Esophagus mucosa (tissue), 1 donor: ENCODE measurements at places on chromosomes 5 and 9. TPM values are rescaled to one million over a fixed set of nuclear protein-coding genes. Genes with fewer than 3 reads are reported as not detected.
A peak's percentile ranks its signal among the peaks of the same experiment; 100 is the strongest.

Gene GAPT
- 0.40 TPM for total RNA-seq

Gene IL4
- total RNA-seq: not detected

Gene SLC24A2
- 0.04 TPM for total RNA-seq

Gene CMYA5
- 0.36 TPM for total RNA-seq

Gene SLC45A2
- not detected for total RNA-seq

Gene FAM169A
- total RNA-seq: 1.5 TPM

Gene DEPDC1B
- total RNA-seq: 4.9 TPM

GRCh38 chr5:103526164-103526915 lies 36.2 kb downstream of the NUDT12 start:
- no peak for ATAC-seq

GRCh38 chr5:20128343-20128742 lies 140.3 kb upstream of the CDH18 start:
- no peak for ATAC-seq

GRCh38 chr9:136093995-136094881 lies 851 bp downstream of the NACC2 start:
- peak; percentile 51 for ATAC-seq

- ATAC-seq: peak; percentile 44
Measured at GRCh38 chr5:153991168-153991567, 47.5 kb downstream of the FAM114A2 start.

GRCh38 chr5:54832858-54833257 lies 152.5 kb downstream of the ESM1 start:
- ATAC-seq: no peak

DNA sequence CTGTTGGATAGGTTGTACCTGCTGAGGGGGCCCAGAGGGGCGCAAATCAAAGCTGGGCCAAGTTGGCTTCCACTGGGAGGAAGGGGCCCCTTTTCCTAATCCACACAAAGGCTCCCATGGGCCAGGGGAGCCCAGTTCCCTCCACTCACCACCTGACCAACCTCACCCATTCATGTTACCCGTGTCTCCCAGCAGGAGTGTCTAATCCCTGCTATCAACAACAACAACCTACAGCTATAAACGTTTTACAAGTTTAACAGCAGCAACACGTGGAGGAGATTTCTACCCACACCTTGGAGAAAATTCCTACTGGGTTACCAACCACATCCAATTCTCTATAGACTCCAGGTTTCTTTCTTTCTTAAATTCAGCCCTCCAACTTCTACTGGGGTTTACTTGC lies 216.2 kb downstream of the SLIT3 start:
- no peak for ATAC-seq

DNA sequence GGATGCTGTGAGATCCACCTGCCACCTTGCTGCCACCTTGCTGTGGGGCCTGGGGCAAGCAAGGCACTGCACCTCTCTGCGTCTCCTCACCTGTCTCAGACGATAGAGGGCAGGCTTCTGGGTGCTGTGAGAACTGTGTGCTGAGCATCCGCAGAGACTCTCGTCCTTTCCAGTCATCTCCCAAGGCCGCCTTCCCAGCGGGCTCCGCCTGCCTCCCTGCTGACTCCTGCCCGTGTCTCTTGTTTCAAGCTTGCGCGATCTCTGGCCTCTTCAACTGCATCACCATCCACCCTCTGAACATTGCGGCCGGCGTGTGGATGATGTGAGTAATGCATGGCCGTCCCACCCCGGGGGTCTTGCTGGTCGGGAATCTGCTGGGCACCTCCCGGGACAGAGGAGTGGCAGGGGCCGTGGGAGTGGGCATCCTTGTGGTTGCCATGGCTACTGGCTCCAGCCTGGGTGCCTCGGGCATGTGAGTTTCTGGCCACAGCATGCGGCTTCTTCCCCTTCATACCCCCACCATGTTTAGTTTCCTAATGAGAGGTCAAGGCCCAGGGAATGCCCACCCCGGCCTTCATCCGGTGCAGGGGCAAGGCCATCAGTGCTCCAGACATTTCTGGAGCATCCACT lies 3.6 kb downstream of the CACFD1 start:
- ATAC-seq: no peak

GRCh38 chr9:114284316-114285060 lies 38.4 kb upstream of the ORM1 start:
- no peak for ATAC-seq
